Midbrain (tissue), 1 donor: ENCODE measurements at places on chromosomes 1 and 21.

DNA sequence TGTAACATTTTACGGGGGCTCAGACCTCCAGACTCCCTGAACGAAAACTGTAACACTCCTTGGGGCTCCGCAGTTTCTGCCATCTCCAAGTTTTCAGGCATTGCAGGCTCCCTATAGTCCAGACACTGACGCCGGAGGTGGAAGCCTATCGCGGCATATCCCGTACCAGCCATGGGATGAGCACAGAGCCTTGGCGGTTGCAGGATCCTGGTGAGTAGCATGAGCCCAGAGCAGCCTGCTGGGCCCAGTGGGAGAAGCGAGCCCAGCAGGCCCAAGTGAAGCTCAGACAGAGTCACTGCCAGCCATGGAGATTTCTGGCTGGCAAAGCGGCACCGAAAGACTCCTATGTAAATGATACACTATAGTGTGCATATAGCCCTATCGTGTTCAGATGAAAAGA lies 446.8 kb downstream of the COL11A1 start:
- DNase-seq = no peak

- no peak for DNase-seq
Observed at GRCh38 chr1:37476460-37477197, 2.2 kb downstream of the ZC3H12A start.

DNA sequence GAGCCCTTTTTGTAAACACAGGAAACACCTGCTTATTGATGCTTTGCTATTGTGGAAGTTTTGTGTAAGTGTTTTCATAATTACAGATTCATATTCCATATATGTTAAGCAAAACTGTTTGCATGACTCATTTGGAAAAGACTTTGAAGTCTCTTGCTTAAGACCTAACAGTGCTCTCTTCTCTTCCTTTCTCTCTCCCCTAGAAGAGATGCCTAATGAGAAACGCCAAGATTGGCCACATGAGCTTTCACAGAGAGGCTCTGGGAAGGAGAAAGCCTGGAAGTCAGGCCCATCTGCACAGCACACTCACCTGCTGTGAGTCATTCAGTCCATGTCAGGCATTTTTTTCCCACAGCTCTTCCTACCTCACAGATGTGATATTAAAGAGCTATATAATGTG lies 101.6 kb upstream of the PALMD start:
- no peak for DNase-seq

DNA sequence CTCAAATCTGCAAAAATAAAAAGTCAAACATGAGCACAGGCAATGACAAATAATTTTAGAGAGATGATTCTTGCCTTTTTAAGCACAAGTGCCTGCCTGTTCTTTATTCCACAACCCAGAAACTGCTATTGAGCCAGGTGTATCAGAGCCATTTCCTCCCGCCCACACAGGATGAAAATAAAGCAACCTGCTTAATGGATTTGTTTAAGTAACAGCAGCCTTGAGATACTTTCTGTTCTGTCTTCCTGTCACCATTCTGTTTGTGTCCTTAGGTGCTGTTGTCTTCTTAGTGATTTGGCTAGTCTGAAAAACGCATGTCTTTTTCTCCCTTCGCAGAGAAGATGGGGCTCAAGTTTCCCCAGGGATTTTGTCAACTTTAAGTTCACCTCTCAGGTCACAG lies 11.4 kb downstream of the RPE65 start:
- no peak for DNase-seq

DNA sequence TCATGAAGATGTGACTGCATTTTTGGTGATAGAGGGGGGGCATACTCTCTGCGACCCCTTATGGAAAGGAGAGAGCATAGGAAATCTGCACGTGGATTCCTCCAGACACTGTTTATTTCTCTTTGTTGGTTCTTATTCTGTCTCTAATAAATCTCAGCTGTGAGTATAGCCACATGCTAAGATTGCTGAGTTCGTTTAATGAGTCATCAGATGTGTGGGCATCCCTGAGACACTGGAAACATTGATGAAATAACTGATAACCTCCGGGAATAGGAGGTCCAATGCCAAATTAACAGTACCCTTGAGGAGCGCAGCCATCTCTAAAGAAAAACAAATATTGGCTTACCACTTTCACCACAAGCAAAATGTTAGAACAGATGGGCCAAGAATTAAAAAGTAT lies 880.2 kb upstream of the NEGR1 start:
- DNase-seq = no peak

DNA sequence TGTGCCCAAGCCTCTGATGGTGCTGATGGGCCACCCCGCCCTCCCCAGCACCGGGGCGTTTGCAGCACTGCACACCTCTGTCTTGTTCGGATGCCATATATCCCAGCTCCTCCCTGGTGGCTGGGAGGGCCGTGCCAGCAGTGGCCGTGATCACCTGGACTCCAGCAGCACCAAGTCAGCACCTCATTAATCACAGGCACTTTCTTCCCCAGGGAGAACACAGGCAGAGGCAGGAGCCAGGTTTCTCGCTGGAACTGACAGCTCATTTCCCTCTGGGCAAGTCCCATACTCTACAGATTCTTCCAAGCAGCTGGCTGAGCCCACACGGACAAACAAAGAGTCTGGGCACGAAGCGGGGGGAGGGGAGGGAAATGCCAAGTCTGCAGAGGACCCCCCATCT lies 141.7 kb upstream of the EDN2 start:
- DNase-seq = no peak

DNA sequence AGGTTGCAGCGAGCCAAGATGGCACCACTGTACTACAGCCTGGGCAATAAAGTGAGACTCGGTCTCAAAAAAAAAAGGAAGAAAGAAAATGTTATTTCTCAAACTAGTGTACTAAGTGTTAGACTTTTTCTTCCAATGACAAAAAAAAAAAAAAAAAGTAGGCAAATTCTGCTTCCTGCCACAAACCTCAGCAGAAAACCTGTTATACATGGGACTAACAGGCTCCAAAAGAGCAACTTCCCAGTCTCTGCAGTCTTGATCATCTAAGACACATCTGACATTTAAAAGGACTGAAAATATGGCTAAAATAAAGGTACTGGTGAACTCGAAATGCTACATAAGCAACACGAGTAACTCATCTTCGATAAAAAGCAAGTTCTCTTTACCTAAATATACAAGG lies 59.6 kb downstream of the HSF2BP start:
- no peak for DNase-seq

- DNase-seq = no peak
Observed at GRCh38 chr1:31366796-31367195, 6.1 kb downstream of the FABP3 start.

DNA sequence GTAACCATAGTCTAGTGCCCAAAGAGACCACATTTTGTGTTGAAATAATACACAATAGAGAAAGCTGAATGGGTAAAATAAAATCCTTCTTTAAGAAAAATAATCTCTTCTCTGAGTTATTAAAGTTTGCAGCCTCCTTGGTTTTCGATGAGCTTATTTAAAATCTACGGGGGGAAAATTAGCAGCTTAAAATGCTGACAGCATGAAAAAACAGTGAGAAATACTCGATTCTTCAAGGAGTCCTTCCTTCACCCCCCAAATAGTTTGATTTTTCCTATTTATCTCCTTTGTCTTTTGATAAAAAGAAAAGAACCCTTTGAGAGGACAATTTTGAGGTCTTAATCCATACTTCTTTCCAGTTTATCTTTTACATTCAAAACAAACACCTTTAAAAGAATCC lies 394.0 kb upstream of the B3GALT2 start:
- DNase-seq = no peak

GRCh38 chr1:44939061-44939460 lies 47.3 kb downstream of the EIF2B3 start:
- DNase-seq = no peak

DNA sequence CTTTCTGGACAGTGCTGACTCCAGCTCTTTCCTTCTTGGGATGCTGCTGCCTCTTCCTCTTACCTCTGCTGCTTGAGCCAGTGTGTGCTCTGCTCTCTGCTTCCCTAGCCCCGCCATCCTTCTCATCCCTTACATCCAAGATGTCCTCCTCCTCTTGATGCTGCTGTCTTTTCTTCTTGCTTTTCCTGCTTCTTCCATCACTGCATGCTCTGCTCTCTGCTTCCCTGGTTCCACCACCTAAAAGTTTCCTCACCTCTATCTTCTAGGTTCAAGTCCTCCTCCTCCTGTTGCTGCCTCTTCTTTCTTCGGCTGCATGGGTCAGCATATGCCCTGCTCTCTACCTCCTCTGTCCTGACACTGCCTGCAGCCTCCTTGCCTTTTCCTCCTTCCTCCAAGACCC lies 3.4 kb downstream of the NAXE start:
- DNase-seq = no peak
